HS-27A (cell line): ENCODE measurements at places on chromosomes 1 and 21.

GRCh38 chr1:89652373-89652772 lies 19.5 kb downstream of the LRRC8C start:
- no peak for DNase-seq

DNA sequence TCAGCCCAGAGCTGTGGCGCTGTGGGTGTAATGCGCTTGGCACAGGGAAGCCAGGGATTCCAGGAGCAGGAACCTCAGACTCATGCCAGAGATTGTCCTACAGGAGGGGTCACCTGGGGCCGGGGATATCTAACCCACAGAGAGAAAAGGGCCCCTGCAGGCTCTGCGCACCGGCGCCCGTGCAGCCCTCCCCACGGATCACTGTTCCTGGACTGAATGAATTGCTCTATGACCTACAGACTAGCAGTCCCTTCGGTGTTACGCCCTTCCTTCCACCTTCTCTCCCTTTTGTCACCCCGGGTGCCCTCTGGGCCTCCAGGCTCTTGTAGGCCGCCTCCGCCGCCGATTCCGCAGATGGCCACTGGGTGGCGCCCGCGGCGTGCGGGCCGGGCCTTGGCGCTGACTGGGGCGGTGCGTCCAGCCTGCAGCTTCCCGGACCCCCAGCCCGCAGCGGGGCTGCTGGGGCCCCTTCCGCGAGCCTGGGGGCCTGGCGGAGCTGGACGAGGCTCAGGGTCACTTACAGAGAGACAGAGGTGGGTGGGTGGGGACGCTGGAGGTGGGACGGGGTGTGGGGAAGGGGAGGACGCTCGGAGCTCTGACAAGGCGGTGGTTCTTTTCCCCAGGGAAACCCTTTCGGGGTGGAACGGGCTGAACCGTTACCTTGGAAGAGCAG lies 101.3 kb downstream of the IER5 start:
- DNase-seq, result peak; percentile 7

GRCh38 chr1:245085508-245086095 lies 69.2 kb upstream of the KIF26B start:
- peak; percentile 43 for DNase-seq

GRCh38 chr1:84406346-84406861 lies 8.1 kb downstream of the DNASE2B start:
- DNase-seq, result no peak

DNA sequence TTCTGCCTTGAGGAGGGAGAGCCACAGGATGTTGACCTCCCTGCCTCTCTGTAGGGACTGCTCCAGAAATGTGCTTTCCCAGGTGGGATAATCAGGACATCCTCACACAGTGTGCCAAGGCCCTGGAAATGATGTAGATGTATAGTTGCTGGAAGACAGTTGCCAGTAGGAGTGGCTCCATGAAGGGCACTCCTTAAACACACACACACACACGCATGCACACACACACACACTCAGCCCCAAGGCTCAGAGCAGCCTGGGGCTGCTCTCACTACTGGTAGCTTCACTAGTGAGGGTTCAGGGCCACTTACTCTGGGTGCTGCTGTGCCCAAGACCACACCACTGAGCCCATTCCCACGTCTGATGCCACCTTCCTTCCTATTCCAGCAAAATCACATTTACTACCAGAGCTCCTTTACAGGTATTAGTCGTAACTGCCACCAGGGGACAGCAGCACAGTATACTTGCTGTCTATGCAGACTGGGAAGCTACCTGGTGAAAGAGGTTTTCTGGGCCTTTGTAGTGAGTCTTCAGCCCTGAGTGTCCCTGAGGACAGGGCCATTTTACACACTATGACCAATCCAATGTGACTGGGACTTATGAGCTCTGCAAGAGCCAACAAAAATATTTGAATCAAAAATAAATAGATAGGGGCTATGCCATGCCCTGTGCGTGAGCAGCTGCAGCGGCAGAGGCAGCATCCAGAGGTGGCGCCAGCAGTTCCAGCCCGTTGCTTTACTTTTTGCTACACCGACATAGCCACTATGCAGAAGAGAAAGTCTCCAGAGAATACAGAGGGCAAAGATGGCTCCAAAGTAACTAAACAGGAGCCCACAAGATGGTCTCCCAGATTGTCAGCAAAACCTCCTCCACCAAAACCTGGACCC lies 15.0 kb downstream of the CRNN start:
- DNase-seq, result no peak

GRCh38 chr1:64043976-64044375 lies 159.4 kb upstream of the UBE2U start:
- peak; percentile 91 for DNase-seq

- DNase-seq, result no peak
Measured at GRCh38 chr1:21579791-21580190, 70.6 kb downstream of the ALPL start.

- DNase-seq, result no peak
Measured at GRCh38 chr1:23619299-23620188, 60.2 kb upstream of the ID3 start.

- no peak for DNase-seq
Measured at GRCh38 chr1:15158506-15159165, 5.1 kb downstream of the TMEM51 start.

GRCh38 chr1:183724350-183725042 lies 71.4 kb upstream of the APOBEC4 start:
- no peak for DNase-seq

DNA sequence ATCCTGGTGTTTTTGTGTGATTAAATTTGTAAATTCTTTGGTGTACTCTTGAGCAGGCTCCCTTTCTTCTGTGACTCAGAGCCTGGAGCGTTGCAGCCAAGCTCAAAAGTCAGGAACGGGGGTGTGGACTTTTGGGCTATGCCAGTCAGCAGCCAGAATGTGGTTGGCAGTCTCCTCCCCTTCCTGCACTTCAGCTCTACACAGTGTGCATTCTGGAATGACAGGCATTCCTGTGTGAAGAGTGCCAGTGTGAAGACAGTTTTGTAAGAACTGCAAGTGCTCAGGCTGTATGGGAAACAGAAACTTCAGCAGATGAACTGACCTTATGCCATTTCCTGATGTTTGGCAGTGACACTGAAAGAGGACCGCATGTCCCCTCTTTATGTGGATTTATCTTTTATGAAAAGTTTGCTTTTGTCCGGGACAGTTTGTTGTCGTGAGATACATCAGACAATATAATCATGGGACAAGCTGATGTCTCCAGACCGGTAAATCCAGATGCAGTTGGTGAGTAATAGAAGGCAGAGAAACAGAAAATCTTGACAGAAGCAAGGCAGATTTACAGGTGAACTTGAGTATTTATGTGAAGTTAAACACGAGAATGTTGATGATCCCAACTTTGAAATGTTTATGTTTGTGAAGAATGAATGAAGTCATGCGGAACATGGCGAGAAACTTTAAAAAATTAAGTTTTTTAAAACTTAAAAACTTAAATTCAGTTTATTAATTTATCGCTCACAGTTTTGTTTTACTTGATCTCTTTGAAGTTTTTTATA lies 67.7 kb upstream of the RCC1 start:
- peak; percentile 98 for DNase-seq

GRCh38 chr1:55631509-55631908 lies 416.3 kb upstream of the USP24 start:
- no peak for DNase-seq

GRCh38 chr1:58468612-58469011 lies 77.9 kb downstream of the OMA1 start:
- DNase-seq, result no peak

DNA sequence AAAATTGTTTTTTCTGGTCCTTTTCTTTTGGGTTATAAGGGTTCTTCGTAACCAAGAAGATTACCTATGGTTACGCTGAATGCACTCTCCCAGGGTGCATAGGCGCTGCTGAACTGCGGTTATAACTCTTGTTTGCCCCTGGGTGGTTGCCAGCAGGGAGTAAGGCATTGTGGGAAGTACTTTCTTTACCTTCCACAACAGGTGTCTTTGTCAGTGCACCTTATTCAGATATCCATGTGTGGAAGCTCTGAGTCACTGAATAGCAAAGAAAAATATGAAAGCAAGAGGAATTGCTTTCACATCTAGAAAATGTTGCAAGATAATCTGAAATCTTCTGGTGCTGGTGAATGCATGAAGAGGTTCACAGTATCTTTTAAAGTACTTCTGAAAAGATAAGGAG lies 124.4 kb upstream of the CACYBP start:
- DNase-seq, result no peak

DNA sequence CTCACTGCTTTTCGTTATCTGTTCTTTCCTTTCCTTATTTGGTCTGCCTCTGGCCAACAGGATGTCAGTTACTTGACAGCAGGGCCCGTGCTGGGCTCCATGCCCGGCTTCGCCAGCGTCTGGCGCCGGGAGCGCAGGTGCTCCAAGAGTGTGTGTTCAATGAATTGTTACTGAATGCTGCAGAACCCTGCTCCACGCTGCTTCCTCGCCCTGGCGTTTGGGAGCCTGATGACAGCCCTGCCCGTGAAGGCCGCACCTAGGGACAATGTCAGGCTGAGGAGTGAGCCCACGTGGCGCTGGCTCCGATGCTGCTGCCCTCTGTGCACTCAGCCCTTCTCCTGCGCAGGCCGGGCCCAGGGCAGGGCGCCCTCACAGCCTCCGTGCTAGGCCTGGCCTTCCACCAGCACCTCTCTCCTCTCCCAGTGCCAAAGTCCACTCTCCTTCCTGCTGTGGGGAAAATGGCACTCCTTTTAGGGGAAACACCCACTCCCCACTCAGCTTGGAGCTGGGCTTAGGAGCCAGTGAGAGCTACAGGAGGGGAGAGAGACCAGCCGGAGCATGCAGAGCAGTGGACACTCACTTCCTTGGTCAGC lies 51.4 kb downstream of the ACBD3 start:
- no peak for DNase-seq

GRCh38 chr1:8348777-8349472 lies 31.0 kb downstream of the SLC45A1 start:
- DNase-seq, result no peak

- DNase-seq, result no peak
Measured at GRCh38 chr1:169250795-169251194, 116.8 kb downstream of the NME7 start.

DNA sequence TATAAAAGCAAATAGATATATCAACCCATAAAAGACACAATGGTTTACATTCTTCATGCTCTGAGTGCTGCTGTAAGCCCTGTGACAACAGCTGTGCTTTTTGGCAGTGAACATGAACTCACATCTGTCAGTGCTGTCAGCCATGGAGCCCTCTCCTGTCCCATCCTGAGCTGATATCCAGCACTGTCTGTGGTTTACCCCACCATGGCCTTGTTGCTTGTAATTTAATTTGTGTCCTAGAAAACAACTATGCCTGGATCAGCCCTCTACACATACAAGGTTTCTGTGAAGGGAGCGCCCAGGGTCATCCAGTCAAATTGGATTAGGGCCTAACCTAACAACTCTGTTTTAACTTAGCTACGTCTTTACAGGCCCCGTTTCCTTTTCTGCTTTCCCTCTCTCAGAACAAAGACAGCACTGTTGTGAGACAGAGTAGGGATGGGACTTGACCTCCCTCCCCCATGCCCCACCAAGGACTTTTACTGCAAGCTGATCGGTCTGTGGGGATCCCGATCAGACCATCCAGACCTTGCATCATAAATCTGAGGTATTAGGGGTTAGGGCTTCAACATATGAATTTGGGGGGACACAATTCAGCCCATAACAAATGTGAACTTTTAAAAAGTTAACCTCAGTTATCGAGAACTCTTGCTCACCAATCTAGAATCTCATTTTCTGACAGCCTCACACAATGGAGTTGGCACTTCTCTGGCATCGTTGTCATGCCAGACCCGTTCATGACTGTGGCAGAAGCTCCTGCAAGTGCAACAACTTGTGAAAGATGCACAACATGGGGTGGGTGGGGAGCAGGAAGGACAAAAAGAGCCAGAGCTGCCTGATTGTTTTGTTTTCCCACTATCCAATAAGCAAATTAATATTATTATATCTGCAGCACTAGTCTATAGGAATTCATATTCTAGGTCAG lies 16.4 kb upstream of the SLC44A3 start:
- DNase-seq, result no peak

DNA sequence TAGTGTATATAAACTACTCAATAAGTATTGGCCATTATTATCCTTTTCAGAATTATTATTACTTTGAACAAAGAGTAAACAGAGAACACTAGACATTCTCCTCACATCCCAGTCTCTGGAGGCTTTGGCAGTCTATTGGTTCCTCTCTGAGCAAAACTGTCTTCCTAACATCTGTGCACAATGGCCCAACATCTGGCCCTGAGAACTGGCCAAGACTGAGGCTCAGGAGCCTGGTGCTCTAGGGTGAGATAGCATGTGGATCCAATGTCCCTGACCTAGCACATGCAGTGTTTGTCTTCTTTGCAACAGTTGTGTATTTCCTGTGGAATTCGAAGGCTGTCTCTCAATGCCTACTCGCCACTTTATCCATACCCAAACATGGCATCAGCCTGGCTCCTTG lies 313.2 kb upstream of the KAZN start:
- no peak for DNase-seq

- DNase-seq, result peak; percentile 57
Measured at GRCh38 chr1:112954945-112955772, 837 bp downstream of the SLC16A1 start.

DNA sequence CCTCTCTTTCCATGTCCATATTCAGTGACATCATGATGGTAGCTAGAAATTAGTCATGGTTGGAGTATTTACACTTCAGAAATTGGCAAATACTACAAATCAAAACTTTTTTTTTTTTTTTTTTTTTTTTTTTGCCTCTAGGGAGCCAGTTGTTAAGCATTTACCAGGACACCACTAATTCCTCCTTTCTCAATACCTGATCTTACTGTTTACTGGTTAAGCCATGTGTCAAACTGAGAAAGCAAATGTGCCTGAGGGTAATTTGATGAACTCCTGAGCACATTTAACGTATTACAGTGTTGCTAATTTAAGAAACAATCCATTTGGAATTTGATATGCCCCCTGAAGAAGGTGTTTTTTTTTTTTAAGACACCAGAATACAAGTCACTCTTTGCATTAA lies 94.4 kb downstream of the DNM3 start:
- no peak for DNase-seq

DNA sequence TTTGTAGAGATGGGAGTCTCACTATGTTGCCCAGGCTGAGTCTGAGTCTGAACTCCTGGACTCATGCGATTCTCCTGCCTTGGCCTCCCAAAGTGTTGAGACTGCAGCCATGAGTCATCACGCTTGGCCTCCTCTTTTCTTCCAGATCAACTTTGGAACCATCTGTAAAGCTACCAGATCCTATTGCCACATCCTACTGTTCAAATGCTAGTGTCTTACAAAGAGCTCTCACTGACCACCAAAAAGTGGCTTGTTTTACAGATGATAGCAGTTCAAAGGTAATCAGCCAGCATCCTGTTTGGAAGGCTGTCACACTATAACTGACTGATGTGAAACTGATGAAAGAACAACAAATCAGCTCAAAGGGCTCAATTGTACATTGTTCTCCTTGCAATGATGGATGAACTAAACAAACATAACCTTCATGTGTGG lies 221.6 kb downstream of the AKT3 start:
- DNase-seq, result no peak

- no peak for DNase-seq
Measured at GRCh38 chr1:30416221-30416820, 307.1 kb downstream of the MATN1 start.
